GF-D8 (cell line): ENCODE measurements at places on chromosomes 16 and 17.
A peak's percentile ranks its signal among the peaks of the same experiment; 100 is the strongest.

DNA sequence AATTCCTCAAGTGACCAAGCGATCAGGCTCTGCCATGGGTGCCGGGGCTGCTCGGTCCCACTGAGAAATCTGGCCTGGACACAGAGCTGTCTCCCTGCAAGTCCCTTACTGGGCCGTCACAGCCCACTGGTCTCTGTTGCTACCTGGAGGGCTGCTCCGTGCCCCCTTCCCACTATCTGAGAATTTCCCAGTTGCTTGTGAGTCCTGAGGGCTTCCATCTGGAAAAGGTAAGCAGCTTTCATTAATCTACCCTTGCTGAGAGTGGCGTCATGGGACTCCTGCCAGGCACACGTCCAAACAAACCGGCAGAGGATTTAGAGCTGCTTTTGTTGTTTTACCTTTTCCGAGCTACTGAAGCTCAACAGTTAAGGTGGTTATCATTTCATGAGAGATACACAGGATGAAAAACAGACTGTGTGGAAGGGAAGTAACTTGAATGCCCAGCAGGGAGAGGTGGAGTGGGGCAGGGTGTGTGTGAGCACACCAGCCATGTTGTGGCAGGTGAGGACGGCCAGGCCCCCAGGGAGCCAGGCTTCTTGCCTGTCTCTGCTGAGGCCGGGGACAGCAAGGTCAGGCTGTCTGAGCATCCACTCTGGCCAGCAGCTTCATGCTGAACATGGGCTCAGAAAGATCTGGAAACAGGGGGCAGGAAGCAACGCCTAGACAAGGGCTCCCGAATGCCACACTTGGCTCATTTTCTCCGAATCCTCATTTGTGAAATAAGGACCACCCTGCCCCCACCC, 50.6 kb downstream of the GTF3C1 start:
- DNase-seq = no peak

- peak; percentile 9 for DNase-seq
These were observed 136.0 kb upstream of the C17orf78 start for GRCh38 chr17:37239690-37240334.

DNA sequence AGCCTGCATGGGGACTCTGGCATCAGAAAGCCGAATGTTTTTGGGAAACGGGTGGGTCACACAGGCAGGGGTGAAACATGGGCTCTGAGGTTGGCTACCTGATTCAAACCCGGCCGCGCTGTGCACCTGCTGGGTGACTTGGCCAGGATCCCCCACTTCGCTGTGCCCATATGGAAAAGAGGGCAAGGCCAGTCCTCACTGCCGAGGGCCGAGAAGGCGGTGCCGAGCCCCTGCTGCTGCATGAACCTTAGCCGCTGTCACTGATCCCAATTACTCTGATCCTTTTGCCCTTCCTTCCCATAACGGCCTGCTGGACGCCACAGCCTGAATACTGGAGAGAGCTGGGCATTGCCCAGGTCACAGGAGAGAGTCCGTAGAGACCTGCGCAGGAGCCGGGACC, 17.7 kb downstream of the KDM8 start:
- no peak for DNase-seq

- no peak for DNase-seq
These were observed 9.9 kb downstream of the MXRA7 start for GRCh38 chr17:76700617-76701470.

DNA sequence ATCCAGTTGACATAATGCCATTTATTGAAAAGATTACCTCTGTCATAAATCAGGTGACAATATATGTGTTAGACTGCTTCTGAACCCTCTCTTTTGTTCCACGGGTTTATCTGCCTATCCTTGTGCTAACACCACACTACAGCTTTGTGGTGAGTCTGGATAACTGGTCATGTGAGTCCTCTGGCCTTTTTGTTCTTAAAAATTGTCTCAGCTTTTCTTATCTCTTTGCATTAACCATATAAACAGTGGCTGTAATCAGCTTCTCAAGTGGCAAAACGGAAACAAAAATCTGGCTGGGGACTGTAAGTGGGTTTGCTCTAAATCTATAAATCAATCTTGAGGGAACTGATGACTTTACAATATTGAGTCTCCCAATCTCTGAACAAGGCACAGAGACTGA, 44.6 kb downstream of the STX8 start:
- no peak for DNase-seq

- DNase-seq = no peak
These were observed 2.8 kb upstream of the KDM6B start for GRCh38 chr17:7831233-7831632.

DNA sequence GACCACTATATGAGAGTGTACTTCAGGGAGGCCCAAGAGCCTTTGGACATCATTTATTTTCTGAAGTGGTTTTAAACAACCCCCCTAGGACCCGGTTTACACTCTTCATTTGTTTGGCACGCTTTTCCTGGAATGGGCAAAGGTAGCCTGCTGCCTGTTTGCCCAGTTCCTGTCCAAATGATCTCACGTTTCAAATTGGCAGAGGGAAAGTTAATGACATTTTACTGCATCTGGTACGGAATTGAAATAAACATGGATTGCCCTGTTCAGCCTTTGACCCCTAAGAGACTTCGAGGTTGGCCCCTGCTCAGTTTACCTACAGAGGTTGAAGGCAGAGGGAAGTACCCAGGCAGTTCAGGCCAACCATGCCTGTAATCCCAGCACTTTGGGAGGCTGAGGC, 5.8 kb upstream of the RPRML start:
- no peak for DNase-seq

DNA sequence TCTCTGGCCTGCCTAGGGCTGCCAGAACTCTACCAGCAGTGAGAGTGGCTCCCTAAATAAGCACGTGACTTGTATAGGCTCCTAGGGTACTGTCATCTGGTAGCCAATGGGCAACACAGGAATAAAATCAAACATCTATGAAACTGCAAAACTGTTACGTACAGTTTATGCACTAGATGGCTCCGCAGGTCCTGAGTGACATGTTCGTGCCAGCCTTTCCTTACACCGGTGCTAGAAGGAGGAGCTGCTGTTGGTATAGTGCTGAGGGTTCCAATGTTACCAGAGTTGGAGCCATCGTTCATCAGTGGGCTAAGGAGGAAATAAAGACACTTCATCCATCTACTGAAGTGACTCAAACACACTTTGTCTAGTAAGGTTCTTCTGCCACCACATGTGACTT, 63.2 kb upstream of the TRAP1 start:
- DNase-seq = peak; percentile 19

DNA sequence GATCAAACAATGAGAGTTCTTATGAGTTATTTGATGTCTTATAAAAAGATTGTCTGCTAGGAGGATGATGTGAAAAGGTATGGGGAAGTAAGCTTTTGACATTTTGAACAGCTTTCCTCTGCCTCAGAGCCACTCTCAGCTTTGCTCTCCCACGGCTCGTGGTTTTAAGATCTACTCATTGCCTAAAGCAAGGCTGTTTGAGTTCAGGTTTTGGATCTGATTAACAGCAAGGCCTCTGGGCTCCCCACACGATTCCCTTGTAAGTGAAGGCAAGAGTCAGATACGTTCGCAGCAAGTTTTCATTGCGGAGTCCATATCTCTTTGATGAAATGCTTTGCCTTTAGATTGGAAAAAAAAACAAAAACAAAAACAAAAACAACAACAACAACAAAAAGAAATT, 515.0 kb upstream of the SALL1 start:
- no peak for DNase-seq

- DNase-seq = no peak
These were observed 378.8 kb upstream of the TNRC6C start for GRCh38 chr17:77579682-77580081.

- DNase-seq = no peak
These were observed 684 bp downstream of the YPEL2 start for GRCh38 chr17:59331929-59332748.

DNA sequence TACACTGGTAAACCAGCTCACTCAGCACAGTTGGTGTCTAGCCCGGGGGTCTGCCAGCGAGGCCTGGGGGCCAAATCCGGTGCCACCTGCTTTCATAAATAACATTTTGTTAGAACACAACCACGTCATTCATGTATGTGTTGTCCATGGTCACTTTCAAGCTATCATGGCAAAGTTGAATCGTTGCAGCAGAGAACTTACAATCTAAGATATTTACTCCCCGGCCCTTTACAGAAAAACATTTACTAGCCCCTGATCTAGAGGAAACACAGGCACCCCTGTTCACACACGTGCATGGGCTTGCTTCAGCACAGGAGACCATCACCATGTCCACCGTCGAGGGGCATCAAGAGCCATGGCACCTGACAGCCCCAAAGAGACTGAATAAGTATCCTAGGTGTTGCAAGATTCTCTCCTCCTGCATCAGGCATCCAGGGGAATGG, 111.4 kb upstream of the DNAH9 start:
- no peak for DNase-seq

DNA sequence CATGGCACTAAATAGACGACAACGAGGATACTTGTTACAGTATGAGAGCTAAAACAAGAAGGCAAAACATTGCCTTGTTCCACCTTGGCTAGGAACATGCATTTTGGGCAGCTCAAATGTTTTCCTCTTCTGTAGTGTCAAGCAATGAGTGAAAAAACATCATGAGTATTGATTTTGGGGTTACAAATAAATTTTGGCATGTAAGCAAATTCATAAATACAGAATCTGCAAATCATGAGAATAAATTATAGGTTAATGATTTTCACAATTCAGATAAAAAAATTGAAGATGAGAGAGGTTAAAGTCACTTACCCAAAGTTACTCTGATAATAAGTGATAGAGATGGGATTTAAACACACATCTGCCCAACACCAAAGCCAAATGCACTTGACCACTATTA, 28.4 kb upstream of the NUFIP2 start:
- no peak for DNase-seq

- no peak for DNase-seq
These were observed 45.5 kb downstream of the KATNIP start for GRCh38 chr16:27595475-27595874.

- DNase-seq = no peak
These were observed 168.0 kb upstream of the RPH3AL start for GRCh38 chr17:520447-521182.

- DNase-seq = no peak
These were observed 6.5 kb downstream of the ZCCHC14 start for GRCh38 chr16:87486282-87486681.

GRCh38 chr17:75412455-75413317, 7.2 kb upstream of the GRB2 start:
- DNase-seq = peak; percentile 53

DNA sequence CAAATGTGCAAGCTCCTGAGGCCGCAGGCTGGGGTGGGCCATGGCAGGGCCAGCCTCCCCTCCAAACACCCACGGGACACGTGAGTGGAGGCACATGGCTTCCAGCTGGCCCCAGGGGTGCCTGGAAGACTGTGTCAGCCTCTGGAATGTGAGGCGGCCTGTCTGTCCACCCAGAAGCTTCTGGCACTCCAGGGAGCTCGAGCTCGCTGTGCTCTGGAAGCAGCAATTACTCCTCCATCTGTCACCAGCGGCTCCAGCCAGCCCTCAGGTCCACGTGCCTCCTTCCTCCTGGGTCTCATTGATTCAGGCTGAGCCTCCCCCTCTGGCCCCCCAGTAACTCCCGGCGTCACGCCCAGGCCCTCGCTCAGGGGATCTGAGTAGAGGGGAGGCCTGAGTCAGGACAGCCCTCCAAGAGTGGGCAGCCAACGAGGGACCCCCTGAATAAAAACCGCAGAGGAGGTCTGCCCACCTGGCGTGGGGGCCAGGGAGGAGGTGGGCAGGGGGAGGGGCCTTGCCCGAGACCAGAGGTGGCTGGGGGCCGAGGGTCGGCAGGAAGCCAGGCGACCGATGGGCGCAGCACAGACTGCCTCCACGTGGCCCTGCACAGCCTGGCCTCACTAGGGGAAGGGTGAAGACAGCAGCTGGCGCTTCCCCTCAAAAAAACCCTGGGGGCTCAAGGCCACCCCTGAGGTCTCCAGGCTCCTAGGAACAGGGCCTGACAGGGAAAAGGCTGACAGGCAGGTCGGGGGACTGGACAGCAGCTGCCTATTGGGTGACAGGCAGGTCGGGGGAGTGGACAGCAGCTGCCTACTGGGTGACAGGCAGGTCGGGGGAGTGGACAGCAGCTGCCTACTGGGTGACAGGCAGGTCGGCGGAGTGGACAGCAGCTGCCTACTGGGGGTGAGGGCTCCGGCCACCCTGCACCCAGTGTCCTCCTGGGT, 11.9 kb downstream of the PIEZO1 start:
- peak; percentile 6 for DNase-seq

DNA sequence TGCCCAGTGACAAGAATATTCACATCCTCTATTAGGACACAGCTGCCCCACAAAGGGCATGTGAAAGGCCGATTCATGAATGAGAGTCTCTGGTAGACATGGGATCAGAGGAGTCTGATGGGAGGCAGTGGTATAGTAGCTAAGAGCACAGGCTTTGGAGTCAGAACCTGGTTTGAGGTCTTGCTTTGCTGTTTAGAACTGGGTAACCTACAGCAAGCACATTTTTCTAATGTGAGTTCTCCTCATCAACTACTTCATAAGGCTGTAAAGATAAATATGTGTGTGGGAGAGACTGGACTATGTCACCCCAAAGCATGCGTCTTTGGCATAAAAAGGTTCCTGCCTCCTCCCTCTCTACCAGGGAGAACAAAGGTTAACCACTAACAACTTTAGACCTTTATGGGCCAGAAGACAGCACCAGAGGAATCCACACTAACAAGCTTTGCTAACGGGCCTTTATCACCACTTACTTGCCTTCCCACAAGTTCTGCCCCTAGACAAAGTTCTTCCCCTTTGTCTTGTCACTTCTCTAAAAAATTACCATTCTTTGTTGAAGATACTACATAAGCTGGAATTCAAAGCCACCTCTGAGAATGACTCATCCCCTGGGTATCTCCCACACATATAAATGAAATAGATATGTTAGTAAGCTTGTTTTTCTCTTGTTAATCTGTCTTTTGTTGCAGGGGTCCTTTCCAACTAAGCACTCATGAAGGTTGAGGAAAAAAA, 21.1 kb downstream of the CDR2 start:
- peak; percentile 55 for DNase-seq

GRCh38 chr17:29962656-29963055, 21.2 kb downstream of the EFCAB5 start:
- no peak for DNase-seq

GRCh38 chr16:69745959-69746358, 8.8 kb downstream of the NOB1 start:
- no peak for DNase-seq

GRCh38 chr17:74745548-74746177, 2.8 kb upstream of the NHERF1 start:
- no peak for DNase-seq

GRCh38 chr17:45380991-45381390, 51.7 kb downstream of the ARHGAP27 start:
- no peak for DNase-seq
